Forelimb muscle (tissue), 1 donor: ENCODE measurements at places on chromosomes 7 and 10. TPM values are rescaled to one million over a fixed set of nuclear protein-coding genes. Genes with fewer than 3 reads are reported as not detected.

The BAIAP2L1 gene
- polyA plus RNA-seq, result 6.8 TPM

The BTBD16 gene
- 0.13 TPM for polyA plus RNA-seq

The LIPM gene
- polyA plus RNA-seq, result not detected

The HTR7 gene
- polyA plus RNA-seq, result 0.18 TPM
